ENCODE measurements at places on chromosomes 1 and 21.

- no peak for DNase-seq
These were observed 9.6 kb upstream of the PLA2G4A start for GRCh38 chr1:186819126-186819525.

GRCh38 chr1:34785875-34786470, 5.0 kb downstream of the GJB3 start:
- no peak for DNase-seq

DNA sequence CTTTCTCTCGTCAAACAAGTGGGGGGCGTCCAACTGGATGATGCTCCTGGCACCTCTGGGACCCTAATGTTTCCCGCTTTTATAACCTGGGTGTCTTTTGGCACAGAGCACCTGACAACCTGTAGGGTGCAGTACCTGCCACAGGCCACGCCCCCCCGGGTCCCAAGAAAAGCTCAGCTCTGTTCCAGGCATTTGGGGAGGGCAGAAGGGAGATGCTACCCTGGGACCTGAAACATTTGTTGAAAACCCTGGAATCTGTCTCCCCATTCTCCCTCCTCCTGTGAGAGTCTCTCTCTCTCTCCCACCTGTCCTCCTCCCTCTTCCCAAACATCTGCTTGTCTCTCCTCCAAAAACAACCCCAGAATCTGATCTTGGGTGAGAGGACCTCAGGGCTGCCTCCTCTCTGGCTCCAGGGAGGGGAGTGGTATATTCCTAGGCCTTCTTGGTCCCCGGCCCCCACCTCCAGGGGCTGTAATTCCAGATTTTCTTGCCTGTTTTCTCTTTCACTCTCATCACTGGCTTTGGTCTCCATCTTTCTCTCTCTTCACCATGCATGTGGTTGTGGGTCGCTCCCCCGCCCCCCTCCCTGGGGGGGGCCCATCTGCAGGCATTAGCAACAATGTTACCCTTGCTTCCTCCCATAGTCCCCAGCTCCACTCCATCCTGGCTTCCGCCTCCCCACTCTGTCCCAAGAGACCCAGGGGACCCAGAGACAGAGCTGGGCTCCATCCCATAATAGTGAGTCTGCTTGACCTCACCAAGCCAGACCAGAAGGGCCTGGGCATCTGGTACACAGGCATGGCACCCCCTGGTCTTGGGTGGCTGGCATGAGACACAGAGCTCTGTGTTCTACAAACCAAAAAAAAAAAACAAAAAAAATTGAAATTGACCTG, 4.1 kb downstream of the AHDC1 start:
- no peak for DNase-seq

DNA sequence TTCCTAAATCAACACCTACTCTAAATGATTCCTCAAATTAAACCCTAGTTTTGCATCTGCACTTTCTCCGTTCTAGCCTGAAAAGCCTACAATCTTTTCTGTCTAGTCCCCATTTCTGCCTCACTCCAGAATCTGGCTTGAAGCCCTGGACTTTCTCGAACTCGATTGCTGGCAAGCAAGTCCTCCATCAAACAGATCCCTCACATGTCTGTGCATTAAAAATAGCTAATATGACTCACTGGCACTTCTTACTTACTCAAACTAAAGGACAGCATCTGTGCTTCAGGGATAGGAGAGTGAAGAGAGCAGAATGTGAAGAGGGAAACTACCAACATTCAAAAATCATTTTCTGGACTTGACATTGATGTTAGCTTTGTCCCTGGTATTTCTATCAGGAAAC, 51.8 kb upstream of the CXADR start:
- DNase-seq = no peak

GRCh38 chr1:216815260-216816131, 92.3 kb upstream of the ESRRG start:
- DNase-seq = no peak

DNA sequence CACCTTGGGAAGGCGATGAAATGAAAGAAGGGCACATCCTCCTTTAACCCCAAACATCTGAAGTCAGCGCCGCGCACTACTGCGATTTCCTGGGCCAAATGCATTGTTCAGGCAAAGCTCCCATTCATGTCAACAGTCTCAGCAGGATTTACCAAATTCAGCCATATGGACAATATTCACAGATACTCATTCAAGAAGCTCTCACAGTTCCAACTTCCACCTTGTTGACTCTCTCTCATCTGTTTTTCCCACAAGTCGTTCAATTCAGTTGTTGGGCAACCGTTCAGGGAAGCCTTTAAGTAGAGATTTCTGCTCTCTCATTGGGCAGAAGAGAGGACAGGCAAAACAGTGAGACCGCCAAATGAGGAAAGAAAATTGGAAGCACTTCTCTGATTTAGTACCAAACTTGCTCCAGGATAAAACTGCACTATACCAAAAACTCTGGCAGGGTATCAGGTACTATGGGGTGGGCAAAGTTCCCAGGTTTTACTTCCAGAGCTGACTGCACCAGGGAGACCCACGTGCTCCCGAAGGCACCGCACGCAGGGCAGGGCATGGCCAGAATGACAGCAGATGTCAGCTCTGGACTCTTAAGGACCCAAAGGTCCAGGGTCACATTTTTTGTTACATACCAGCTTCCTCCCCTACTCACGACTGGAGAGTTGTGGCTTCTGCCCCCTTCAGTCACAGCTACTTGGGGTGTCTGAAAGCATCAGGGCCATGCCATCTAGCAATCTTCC, 668.8 kb downstream of the KIF26B start:
- no peak for DNase-seq

DNA sequence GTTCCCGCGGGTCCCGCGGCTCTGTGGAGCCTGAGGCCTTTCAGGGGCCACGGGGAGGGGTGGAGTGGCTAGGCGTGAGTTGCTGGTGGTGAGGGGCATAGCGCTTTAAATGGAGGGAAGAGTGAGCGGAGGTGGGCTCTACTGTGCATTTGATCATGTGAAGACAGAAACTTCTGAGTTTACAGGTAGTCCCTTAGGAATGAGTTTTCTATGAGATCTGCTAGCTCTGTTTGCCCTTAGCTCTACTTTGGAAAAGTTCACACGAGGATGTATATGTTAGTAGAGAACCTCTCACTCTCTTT, 593 bp downstream of the ST6GALNAC3 start:
- DNase-seq = no peak

DNA sequence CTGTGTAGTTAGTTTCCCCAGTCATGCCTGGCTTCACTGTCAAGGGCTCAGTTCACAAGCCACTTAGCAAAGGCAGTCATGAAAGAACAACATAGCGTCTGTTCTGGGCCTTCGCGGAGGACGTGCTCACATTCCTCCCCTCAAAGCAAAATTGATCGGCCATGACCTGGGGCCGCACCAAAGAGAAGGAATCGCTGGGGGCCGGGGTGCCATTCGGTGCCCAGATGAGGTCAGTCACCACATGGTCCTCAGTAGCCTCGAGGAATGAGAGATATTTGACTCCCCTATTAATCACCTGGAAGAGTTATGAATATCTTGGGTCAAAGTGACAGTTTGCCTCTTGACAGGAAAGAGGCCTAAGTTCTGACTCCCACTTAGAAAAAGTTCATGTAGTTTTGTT, 251.1 kb upstream of the JUN start:
- DNase-seq = no peak

GRCh38 chr1:47175227-47175934, 14.5 kb downstream of the PDZK1IP1 start:
- DNase-seq = no peak

DNA sequence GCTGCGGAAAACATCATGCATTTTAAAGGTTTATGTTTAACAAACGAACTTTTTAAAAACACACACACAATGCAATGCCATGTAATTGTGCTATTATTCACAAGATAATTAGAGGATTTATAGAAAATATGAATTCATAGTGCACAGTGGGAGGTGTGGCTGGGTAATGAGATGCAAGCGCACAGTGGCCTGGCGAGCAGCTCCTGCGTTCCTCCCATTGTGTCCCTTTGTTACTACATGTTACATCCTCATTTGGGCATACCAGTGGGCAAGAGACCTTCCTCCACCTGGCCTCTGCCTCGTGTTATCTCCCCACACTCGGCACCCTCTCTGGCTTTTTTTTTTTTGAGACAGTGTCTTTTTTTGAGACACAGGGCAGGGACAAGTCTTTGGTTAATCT, 30.0 kb upstream of the TENT5B start:
- no peak for DNase-seq

DNA sequence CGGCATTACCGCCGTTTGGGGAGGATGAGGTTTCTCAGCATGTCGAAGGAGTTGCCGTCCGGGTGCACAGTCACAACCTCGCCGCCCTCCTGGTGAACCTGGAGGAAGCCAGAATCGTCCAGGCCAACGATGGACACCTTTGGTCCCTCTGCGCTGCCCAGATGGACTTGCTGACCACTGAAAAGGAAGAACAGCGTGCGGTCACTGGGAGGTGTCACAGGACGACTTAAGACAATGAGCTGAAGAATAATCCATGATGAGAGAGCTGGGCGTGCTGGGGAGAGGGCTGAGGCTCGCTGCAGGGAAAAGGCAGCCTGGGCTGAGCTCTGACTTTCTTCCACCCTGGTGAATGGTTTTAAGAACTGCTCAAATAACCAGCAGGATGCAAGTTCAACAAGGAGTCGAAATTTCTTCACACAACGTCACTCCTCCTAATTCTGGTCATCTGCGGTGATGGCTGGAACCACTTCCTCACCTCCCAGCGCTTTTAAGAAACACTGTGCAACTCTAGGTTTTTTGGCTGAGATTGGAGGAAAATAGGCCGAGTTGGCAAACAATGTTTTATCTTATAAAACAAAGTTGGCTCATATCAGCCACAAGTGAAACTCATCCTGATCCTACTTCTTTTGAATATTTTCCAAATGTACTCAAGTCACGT, 55.5 kb downstream of the SIM2 start:
- no peak for DNase-seq

GRCh38 chr1:63461661-63462230, 61.3 kb downstream of the ITGB3BP start:
- no peak for DNase-seq

GRCh38 chr1:58572690-58573089, 4.4 kb downstream of the TACSTD2 start:
- no peak for DNase-seq

GRCh38 chr1:170200621-170201397, 55.0 kb downstream of the NTMT2 start:
- no peak for DNase-seq

DNA sequence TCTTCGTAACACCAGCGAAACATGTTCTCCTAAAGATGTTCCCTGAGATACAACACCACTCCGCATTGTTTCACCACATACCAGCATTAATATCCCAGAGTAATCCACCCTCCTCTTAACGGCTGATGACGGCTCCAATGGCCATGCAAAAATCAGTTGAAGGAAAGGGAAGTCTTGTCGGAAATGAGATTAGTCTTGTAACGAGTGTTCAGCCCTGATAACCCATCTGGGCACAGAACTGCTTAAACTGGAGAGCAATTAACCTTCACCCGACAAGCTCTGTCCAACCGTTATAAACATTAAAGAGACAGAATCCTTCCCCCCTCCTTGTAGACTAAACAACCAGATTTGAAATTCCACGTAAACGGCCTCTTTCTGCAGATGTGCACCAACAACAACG, 21.9 kb downstream of the ERG start:
- no peak for DNase-seq

DNA sequence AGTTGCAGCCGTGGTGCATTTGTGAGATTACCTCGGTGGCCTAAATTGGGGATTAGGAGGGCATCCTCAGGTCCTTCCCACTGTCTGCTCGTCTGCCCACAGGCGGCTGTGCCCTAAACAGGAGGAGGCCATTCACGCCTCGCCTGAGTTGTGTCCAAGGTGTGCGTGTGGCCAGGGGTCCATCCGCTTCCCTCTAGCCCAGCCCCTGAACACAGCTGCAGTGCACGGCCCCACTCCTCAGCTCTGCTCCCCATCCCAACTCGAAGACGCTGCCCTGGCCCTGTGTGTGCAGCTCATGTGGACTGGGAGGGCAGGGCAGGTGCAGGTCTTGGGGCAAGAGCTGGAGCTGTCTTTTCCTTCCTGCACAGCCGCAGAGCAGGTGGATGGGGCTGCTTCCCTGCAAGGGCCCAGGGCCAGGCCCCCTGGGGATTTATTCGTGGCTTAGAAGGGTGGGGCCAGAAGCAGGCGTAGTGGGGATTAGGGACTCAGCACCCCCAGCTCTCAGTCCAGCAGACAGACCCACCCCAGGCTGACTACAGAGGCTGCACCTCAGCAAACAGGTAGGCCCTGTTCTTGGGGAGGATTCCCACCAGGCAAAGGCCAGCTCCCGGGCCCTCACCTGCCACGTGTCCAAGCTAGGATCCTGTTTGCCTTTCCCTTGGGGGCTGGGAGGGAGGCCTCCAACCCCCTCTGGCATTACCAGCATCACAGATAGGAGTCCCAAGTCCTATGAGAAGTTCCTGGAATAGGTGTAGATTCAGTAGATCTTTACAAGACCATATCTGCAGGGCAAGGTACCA, 4.3 kb downstream of the GUK1 start:
- DNase-seq = no peak

DNA sequence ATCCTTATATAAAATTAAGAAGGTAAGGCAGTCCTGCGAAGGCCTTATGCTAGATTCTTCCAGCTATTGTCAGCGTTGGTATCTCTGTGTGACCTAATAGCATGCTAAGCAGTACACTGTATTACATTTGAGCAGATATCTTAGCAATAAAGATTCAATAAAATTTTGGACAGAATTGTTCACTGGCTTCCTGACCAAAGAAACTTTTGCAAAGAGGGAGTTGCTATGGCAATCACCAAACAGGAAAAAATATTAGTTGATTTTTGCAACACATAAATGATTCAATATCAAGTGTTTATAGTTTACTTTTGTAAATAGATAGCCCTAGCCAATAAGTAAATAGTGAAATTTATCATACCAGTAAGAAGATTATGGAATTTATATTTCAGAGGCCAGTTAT, 31.0 kb upstream of the PLEKHO1 start:
- no peak for DNase-seq

GRCh38 chr1:9942399-9942938, 722 bp downstream of the LZIC start:
- DNase-seq = peak; percentile 31

GRCh38 chr1:217184854-217185253, 446.0 kb downstream of the GPATCH2 start:
- DNase-seq = no peak

DNA sequence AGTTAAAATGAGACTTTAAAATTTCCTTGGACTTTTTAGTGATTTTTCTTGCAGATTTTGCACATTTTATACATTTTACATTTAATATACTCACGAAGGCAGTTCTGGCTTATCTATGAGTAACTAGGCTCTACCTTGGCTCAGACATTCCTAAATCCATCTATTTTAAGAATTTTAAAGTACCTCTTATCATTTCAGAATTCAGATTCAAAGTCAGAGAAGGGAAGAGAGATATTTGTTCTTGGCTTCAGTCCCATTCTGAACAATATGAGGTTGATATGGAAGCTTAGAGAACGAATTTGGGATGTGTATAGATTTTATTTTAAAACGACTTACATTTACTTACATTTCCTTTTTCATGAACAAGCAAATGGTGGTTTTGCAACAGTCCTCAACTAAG, 230.2 kb downstream of the LMO4 start:
- DNase-seq = no peak

DNA sequence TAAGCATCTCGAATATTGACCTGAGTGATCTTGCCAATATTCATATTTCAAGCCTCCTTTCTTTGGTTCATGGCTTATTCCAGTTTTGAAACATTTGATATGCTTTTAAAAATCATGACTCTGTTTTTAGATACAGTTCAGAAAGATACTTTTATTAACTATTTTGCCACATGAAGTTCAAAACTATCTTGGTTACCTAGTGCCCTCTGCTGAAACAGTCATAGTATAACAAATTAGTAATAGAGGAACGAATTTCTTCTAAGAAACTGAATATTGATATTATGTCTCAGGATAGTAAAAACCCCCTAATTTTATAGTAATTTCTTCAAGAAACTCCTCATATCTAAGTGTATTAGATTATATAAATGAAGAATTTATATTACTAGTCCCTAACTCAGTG, 52.6 kb upstream of the RC3H1 start:
- no peak for DNase-seq

Data from GM12892 (cell line).